AML-193 (cell line): ENCODE measurements at places on chromosomes 13 and 19.
A peak's percentile ranks its signal among the peaks of the same experiment; 100 is the strongest.

- no peak for DNase-seq
Measured at GRCh38 chr13:20702915-20703779, at the start of gene IL17D. TSS of gene IL17D (plus strand) at chr13:20703699. CDS start at chr13:20704002, 303 bp downstream.

DNA sequence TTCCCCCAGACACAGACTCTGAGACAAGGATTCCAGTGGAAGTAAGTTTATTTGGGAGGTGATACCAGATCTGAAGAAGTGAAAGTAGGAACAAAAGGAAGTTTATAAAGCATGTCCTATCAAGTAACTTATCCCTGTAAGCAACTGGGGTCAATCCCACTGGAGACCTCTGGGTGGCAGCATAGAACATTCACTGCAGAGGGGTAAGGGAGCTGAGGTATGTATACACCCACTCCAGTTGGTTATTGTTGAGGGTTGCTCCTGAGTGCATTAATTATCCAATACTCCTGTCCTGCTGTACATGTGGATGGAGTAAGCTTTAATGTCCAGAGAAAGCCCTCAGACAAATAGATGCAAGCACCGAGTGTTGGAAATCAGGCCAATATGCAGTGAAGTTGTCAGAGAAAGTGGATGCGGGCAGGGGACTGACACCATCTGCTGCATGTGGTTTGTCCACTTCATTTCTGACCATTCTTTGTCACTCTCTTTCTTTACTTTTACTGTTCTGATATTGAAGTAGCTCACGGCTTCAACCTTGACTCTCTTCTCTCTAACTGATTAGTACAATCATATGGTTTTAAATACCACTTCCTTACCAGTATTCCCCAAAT, 46.7 kb downstream of the NOTCH3 start:
- DNase-seq, result peak; percentile 61

GRCh38 chr13:97851269-97851668, 102.2 kb upstream of the IPO5 start:
- DNase-seq, result no peak

GRCh38 chr19:13621413-13621812, 115.1 kb upstream of the CACNA1A start:
- DNase-seq, result no peak

DNA sequence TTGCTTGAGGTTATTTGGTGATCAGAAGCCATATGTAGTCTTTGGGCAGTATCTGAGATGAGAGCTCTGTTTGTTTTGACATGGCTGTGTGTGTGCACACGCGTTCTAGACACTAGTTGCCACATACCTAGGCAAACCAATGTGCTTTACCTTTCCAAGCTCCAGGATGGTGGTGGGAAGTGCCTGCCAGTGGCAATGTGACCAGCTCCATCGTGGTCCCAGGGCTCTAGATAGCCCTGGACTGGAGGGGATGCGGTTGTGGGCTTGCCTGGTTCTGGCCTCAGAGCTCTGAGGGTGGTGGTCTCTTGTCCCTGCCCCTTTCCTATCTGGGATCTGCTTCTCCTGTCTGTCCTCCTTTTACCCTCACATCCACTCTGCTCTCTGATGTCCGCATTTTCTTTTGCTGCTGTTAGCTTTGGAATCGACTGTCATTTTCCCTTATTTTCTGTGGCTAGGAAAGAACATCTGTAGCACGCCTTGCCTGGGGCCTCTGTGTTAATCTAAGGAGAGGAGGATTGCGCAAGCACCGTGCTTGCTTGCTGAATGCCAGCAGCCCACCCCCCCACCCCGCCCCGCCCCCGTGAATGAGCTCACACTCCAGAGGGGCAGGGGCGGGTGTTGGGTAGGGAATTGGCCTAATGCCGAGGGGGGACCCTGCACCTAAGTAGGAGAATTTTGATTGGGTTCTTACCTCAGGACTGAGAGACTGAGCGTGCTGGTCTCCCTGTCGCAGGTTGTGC, 89.5 kb downstream of the ARHGEF7 start:
- no peak for DNase-seq

DNA sequence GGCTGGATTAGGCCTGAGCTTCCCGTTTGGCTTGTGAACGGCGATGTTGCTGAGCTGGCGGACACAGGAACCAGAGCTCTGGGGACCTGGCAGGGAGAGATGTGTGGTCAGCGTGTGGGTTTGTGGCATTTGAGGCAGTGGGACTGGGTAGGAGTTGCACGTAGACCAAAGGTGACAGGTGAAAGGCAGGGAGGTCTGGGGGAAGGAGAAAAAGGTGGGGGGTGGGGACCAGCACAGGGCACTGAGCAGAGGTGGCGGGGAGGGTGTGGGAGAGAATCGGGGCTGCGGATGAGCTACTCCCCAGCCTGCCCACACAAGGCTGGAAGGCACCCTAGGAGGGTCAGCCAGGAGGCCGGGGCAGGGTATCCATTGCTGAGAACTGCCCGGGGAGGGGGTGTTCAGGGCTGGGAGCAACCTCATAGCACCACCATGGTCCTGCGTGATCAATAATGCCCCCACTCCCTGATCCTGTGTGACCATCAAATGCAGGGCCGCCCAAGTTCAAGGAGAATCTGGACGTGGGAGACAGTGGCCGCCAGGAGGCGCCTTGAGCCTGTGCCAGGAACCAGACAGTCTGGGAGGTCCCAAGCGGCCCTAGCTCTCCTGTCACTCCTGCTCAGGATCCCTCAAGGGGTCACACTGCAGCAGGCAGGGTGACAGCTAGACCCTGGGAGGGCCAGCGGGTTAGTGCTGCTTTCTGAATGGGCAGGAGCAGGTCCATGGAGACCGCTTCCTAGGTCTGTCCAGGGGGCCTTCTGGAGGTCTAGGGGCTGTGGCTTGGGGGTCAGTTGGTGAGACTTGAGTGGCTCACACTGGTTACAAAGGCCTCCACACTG, 12.8 kb upstream of the SELENOW start:
- DNase-seq, result peak; percentile 24

DNA sequence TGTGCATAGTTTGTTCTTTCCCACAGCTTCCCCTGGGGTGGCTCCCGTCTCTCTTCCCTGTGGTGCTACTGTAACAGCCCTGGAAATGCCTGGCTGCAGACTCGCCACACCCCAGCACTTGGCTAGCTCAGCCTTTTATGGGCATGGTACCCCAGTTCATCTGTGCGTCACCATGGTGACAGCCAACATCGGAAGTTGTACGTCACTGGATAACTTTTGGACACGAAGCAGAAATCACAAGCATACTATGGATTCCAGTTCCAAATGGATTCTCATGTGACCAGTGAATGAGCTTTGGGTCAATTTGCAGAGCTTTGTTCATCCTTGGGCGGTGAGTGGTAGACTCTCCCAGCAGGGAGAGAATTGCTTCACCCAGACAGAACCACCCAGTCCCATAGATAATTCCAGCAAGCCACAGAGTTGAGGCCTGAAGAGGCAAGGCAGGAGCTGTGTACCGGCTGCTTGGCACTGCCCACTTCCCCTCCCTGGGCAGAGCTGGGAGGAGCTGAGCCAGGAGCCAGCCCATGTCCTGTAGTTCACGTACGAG, 54.4 kb downstream of the COL4A2 start:
- DNase-seq, result no peak

GRCh38 chr13:101757446-101758039, 305.1 kb downstream of the ITGBL1 start:
- DNase-seq, result peak; percentile 73
